ENCODE measurements at places on chromosomes 7 and 10. TPM values are rescaled to one million over a fixed set of nuclear protein-coding genes. Genes with fewer than 3 reads are reported as not detected.

GRCh38 chr10:21263263-21263803 is 262.1 kb downstream of the SKIDA1 start:
- no peak for DNase-seq

GRCh38 chr10:14403881-14404623 is 73.3 kb upstream of the FRMD4A start:
- DNase-seq, result no peak

- no peak for DNase-seq
Measured at GRCh38 chr10:130871406-130871805, 440.1 kb downstream of the TCERG1L start.

DNA sequence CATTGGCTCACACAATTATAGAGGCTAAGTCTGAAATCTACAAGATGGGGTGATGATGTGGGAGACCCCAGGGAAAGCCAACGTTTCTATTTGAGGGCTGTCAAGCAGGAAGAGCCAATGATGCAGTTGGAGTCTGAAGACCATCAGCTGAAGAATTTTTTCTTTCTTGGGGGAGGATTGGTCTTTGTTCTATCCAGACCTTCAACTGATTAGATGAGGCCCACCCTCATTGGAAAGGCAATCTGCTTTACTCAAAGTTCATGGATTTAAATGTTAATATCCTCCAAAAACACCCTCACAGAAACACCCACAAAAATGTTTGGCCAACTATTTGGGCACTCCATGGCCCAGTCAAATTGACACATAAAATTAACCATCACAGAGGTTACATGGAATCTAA is 44.3 kb upstream of the DNAJC1 start:
- DNase-seq, result no peak

GRCh38 chr7:68866200-68866570 is 732.1 kb upstream of the AUTS2 start:
- no peak for DNase-seq

- DNase-seq, result no peak
Measured at GRCh38 chr7:29044554-29044953, 86.4 kb upstream of the TRIL start.

Gene PGAM2
- not detected for total RNA-seq

Gene C10orf62
- not detected for total RNA-seq
